ENCODE measurements at places on chromosomes 5 and 9.

GRCh38 chr5:14676320-14676719 lies 11.8 kb downstream of the OTULIN start:
- peak; percentile 66 for DNase-seq

DNA sequence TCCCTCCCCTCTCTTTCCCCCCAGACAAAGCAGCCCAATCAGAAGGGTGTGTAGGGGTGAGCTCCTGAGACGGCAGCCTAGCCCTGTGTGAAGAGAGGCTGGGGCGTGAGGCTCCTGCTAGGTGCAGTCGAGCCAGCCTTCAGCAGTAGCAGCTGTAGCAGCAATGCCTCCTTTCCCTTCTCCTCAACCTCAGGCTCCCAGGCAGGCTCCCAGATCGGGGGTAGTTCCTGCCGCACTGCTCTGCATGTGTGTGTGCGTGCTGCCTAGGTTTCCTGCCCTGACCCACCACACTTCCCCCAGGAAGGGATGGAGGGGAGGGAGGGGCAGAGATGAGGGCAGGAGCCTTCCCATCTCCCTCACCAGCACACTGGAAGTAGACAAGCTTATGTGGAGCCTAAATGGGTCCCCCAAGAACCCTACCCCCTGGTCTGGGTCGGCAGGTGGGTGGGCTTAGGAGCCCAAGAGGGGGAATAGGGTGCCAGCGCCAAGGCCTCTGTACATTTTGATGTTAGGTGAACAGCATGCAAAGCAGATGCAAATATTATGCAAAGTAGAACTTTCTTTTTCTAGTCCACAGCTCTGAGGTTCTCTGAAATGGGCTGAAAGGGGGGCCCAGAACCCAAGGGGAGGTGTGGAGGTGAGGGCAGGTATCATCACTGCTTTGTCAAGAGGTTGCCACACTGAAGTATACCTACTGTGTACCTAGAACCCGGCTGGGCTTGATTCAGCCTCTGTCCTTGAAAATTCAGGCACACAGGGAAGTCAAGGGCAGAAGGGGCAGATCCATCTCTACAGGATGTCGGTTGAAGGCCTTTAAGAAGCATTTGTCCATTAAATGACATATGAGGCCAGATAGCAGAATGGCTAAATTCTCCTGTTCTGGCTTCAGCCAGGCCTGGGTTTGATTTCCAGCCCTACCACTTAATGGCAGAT lies 57.8 kb downstream of the CXXC5 start:
- DNase-seq, result no peak

- DNase-seq, result no peak
These were observed 53.2 kb downstream of the MSX2 start for GRCh38 chr5:174777583-174777982.

- no peak for DNase-seq
These were observed 226.5 kb upstream of the POU5F2 start for GRCh38 chr5:93967923-93968322.

GRCh38 chr5:125210242-125210947 lies 464.0 kb upstream of the ZNF608 start:
- DNase-seq, result peak; percentile 78

GRCh38 chr5:173410459-173411233 lies 82.4 kb upstream of the STC2 start:
- no peak for DNase-seq

- DNase-seq, result no peak
These were observed 4.1 kb downstream of the FBXW11 start for GRCh38 chr5:172002310-172002709.

GRCh38 chr5:32984851-32985610 lies 273.9 kb downstream of the NPR3 start:
- DNase-seq, result no peak

GRCh38 chr5:138515556-138516245 lies 27.3 kb downstream of the ETF1 start:
- no peak for DNase-seq

DNA sequence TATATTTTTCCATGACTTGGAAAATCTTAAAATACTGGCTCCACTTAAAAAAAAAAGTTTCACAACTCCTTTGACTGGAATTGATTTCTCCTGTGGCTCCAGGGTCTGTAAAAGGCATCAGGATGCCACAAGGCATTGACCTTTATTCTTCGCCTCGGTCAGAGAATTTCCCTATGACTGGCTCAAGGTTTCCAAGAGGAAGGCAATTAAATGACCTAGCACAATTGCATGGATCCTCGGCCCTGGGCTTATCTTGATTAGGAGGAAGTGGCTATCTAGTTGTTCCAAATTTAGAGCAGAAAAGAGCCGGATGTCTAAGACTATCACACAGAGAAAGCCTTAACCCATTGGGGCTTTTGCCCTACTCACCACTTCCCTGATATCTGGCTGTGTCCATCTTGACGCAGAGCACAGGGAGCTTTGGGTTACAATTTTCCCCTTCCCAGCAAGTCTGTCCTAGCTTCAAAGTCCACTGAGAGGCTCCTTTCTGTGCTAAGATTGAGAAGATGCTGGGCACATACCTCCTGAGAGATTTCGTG lies 56.9 kb upstream of the COL15A1 start:
- DNase-seq, result no peak

GRCh38 chr5:80967500-80968181 lies 7.5 kb downstream of the RASGRF2 start:
- peak; percentile 52 for DNase-seq

- no peak for DNase-seq
These were observed 173.6 kb downstream of the FANCC start for GRCh38 chr9:95143591-95144561.

GRCh38 chr9:14989811-14990210 lies 79.6 kb upstream of the FREM1 start:
- no peak for DNase-seq

- DNase-seq, result no peak
These were observed 257.8 kb downstream of the GOLPH3 start for GRCh38 chr5:31916327-31916726.

- no peak for DNase-seq
These were observed 9.7 kb downstream of the WNK2 start for GRCh38 chr9:93193388-93194220.

DNA sequence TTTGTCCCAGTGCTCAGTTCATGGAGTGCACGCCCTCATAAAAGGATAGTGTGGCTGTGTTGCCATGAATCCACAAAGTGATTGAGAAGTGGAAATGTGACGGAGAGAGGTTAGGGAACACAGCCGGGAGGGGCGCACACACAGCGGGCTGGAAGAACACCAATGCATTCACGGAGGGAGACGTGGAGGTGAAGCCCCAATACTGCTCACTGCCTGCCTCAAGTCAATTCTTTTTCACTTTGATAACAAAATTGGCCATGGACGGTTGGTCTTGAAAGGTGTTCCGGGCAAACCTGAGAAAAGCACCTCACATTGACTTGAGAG lies 424.1 kb downstream of the MED10 start:
- DNase-seq, result no peak

- no peak for DNase-seq
These were observed 68.3 kb upstream of the RGS7BP start for GRCh38 chr5:64437496-64437895.

DNA sequence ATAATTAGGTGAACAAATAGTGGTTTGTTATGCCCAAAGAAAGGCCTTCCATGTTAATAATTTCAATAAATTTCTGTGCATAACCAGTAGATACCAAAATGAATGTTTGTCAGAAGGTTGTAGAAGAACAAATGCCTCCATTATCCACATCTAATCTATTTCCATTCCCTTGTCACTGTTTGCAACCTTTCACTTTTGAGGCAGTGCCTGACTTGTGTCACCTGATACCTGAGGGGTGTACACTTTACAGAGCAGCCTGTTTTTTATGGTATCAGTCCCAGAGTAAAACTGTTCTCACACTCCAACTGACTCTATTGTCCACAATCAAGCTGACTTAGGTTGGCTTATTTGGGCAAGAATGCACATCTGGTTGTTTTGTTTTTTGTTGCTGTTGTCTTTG lies 40.1 kb downstream of the FREM1 start:
- no peak for DNase-seq

- DNase-seq, result no peak
These were observed 23.8 kb upstream of the LRRC14B start for GRCh38 chr5:167511-167910.
